SK-MEL-5 (cell line): ENCODE measurements at places on chromosomes 4 and X.
A peak's percentile ranks its signal among the peaks of the same experiment; 100 is the strongest.

- no peak for DNase-seq
These were observed 117.4 kb upstream of the NALF2 start for GRCh38 chrX:69386681-69387080.

- DNase-seq: no peak
These were observed 92.0 kb upstream of the TNIP3 start for GRCh38 chr4:121255986-121256750.

DNA sequence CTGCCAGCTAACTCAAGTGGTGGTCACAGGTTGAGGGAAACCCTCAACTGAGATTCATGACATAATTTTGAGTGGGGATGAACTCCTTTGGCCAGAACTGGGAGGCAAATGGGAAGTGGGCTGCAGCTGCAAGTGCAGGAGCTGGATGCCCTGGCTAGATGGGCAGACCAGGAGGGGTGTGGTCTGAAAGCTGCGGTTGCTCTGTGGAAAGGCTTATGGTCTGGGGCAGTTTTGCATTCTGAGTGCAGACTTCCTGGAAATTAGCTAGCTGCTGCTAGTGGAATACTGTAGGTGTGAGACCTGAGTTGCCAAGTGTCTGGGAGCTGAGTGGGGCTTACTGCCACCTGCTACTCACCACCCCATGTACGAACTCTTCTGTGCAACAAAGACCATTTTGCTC lies 52.1 kb upstream of the NAP1L2 start:
- no peak for DNase-seq

DNA sequence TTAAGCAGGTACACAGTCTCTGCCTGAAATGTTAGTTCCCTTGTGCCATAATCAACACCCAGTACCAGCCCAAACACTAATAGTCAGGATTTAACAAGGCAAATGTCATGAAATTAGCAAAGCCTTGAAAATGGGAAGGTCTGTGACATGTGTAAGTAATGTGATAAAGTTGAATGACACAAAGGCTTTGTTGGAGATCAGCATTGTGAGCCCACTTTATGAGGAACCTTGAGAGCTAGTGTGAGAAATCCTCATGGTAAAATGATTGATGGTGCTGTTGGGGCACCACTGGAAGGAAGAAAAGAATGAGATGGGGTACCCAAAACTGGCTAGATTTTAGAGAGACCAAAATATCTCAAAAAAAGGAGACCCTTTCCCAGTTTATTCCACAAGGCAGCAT lies 3.3 kb upstream of the LIN54 start:
- DNase-seq: no peak

DNA sequence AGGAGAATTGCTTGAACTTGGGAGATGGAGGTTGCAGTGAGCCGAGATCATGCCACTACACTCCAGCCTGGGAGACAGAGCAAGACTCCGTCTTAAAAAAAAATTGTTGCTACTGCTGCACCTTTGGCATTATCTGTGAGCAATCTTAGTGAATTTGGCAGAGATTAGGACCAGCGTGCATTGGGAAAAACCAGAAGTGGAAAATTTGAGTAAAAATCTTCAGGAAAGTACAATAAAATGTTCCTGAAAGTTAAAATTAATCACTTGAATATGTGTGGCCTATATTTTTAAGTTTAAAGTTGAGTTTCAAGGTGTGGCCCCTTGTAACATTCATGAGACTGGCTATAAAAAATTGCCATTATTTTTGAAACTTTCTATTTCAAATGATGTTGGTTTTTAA lies 85.1 kb downstream of the SPRY1 start:
- no peak for DNase-seq

GRCh38 chr4:26741491-26741871 lies 119.2 kb upstream of the STIM2 start:
- no peak for DNase-seq

DNA sequence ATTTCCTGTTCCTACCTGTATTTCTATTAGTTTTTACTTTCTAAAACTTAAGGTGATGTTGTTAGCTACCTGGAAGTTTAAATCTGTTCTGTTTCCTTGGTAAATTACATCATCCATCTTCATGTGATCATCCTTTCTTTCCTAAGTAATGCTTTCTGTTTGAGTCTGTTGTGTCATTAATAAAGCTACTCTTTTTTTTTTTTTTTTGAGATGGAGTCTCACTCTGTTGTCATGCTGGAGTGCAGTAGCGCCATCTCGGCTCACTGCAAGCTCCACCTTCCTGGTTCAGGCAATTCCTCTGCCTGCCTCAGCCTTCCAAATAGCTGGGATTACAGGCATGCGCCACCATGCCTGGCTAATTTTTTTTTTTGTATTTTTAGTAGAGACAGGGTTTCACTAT lies 73.3 kb downstream of the FIP1L1 start:
- DNase-seq: peak; percentile 7
